ENCODE measurements at places on chromosomes 6 and 20.

DNA sequence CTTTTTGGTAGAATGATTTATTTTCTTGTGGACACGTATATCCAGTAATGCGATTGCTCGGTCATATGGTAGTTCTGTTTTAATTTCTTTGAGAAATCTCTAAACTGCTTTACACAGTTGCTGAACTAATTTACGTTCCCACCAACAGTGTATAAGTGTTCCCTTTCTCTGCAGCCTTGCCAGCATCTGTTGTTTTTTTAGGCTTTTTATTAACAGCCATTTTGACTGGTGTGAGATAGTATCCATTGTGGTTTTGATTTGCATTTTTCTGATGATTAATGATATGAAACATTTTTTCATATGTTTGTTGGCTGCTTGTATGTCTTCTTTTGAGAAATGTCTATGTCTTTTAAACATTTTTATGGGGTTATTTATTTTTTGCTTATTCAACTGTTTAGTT, 196.7 kb downstream of the MOXD1 start:
- no peak for DNase-seq

DNA sequence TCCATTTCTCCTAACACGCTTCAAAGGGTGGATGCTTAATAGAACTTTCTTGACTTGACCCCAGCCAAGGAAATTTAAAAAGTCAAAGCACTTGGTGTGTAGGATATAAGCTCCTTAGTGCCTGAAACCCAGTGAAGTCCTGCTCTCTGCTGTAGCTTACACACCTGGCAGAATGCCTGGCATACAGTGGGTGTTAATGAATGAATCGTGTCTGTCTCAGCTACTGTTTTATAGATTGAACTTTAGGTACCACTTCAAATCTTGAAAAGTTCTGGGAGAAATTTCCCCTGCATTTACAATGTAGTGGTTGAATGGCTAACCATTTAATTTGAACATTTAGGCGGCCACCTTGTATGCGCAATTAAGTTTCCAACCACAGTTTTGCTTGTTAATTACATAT, 70.5 kb upstream of the ZNF217 start:
- DNase-seq, result no peak

- no peak for DNase-seq
Observed at GRCh38 chr6:53205778-53206177, 57.1 kb upstream of the GCM1 start.

GRCh38 chr6:78618970-78619369, 248.4 kb upstream of the IRAK1BP1 start:
- DNase-seq, result no peak

GRCh38 chr6:11427723-11428245, 109.8 kb upstream of the TMEM170B start:
- DNase-seq, result no peak

- no peak for DNase-seq
Observed at GRCh38 chr20:46089167-46089416, 670 bp downstream of the NCOA5 start.
